ENCODE measurements at places on chromosomes 11 and 22. TPM values are rescaled to one million over a fixed set of nuclear protein-coding genes. Genes with fewer than 3 reads are reported as not detected.

DNA sequence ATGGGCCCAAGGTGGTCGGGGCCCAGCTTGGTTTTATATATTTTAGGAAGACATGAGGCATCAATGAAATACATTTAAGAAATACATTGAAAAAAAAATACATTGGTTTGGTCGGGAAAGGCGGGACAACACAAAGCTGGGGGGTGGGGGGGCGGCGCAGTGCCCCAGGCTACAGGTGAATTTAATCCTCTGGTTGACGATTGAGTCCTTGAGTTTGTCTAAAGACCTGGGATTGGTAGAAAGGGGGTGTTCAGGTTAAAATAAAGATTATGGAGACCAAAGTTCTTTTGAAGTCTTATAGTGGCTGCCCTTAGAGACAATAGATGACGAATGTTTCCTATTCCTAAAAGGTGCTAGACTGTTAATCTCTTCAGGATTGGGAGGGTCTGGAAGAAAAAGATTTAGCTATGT is 3.1 kb downstream of the IFITM1 start:
- no peak for DNase-seq

DNA sequence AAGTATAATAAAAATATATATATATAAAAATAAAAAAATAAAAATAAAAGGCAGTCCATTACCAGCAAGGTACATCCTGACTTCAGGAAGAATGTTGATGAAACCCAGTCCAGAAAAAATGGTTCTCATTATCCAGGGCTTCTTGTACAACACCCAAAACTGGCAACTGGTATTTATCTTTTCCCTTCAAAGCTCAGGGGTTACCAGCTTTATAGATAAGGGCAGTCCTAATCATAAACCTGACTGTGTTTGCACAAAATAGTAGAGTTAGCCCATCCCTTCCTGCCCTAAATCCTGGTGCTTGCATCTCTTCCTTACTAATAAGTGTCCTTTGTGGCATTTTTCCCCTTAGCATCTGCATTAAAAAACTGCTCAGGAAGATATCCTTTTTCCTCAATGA is 97.5 kb downstream of the CSTPP1 start:
- no peak for DNase-seq

GRCh38 chr22:28024422-28024888 is 105.4 kb upstream of the PITPNB start:
- no peak for DNase-seq

DNA sequence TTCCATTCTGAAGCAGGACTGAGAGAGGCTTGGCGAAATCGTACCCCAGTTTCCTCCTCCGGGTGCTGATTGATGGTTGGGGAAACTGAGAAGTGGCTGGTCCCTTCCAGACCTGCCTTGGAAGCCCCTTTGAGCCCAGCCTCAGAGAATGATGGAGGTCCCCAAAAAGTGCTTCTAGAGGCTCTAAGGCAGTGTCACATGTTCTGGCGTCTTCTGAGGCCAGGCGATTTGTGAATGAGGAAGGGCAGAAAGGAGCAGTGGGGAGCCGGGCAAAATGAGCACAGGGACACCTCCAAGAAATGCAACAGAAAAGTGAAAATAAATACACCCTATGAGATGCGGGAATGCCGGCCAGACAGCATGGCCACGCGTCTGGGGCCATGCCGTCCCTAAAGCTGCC is 1.0 kb upstream of the LIF start:
- DNase-seq: no peak

DNA sequence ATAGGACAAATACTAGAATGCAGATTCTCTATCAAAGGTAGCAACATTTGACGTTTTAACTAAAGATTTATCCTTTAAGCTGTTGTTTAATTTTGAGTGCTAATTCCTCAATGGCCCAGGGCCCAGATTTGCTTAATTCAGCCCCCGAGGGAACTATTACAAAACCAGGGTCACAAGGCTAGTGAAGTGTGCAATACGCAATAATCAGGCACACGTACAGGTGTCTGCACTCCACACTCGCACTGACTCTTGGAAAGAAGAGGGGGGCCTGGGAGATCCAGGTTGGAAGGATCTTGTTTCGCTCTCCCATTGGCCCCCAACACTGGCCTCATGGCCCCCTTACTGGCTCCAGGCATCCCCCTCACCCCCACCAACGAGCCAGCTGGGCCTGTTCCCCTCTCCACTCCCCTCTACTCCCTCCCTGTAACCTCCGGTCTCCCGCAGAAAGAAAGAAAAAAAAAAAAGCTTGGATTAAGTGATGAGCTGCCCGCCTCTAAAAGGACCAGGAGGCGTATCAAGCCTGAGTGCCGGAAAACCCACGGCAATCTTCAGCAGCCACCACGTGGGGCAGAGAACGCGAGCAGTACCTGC is 2.2 kb upstream of the KIRREL3 start:
- no peak for DNase-seq

DNA sequence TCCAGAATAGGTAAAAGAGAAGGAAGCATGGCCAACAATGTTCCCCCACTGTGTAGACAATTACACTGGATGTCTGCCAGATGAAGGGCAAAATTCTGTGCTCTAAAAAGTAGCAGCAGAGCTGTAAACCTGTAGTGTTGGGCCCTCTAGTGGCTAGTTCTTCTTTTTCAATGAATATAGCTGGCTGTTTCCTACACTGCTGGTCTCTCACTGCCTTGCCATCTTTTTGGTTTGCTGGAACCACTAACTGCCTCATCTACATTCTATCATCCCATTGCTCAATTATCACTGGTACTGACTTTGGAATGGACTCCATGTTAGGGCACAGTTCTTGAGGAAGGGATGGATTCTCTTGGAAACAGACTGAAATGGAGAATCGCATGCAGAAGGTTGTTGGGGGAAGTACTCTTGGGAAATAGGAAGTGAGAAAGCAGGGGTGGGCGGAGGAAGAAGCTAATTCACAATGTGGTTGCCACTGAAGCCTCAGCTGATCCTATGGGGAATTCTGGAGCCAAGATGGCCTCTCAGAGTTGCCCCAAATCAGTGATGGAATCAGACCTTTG is 17.9 kb downstream of the KCNE3 start:
- peak; percentile 62 for DNase-seq

DNA sequence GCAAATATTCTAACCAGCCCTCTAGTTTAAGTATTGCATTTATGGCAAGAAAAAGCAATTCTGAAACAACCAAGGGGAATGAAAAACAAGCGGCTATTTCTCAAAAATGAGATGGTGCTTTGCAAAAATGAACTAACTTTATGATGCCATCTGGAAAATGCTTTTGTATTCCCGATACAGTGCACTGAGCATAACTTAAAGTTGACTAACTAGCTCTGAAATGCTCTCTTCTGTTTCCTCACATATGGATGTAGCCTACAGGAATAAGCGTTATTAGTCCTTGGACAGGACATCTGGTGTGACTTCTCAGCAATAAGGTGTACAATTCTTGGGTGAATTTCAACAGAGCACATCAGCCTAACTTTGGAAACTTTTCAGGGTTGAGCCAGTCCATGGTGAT is 228.2 kb upstream of the DDI1 start:
- no peak for DNase-seq

GRCh38 chr11:16030664-16031063 is 325.7 kb downstream of the SOX6 start:
- DNase-seq: no peak

The APOL5 gene
- 2.0 TPM for polyA plus RNA-seq

The CCDC15 gene
- polyA plus RNA-seq: 2.7 TPM

- DNase-seq: no peak
Measured at GRCh38 chr11:94049351-94049750, 28.2 kb downstream of the HEPHL1 start.

GRCh38 chr11:2182692-2183474 is 11.3 kb upstream of the TH start:
- DNase-seq: no peak

GRCh38 chr11:129146191-129146590 is 45.9 kb downstream of the ARHGAP32 start:
- DNase-seq: no peak

The RIBC2 gene
- polyA plus RNA-seq: 1.9 TPM

The BRSK2 gene
- 1.1 TPM for polyA plus RNA-seq

The MGAT3 gene
- 4.1 TPM for polyA plus RNA-seq

The DBX1 gene
- polyA plus RNA-seq: 8.0 TPM

- no peak for DNase-seq
Measured at GRCh38 chr22:49325531-49326395, 501.9 kb downstream of the BRD1 start.

- DNase-seq: no peak
Measured at GRCh38 chr11:67616431-67617242, 9.9 kb downstream of the NDUFV1 start.

DNA sequence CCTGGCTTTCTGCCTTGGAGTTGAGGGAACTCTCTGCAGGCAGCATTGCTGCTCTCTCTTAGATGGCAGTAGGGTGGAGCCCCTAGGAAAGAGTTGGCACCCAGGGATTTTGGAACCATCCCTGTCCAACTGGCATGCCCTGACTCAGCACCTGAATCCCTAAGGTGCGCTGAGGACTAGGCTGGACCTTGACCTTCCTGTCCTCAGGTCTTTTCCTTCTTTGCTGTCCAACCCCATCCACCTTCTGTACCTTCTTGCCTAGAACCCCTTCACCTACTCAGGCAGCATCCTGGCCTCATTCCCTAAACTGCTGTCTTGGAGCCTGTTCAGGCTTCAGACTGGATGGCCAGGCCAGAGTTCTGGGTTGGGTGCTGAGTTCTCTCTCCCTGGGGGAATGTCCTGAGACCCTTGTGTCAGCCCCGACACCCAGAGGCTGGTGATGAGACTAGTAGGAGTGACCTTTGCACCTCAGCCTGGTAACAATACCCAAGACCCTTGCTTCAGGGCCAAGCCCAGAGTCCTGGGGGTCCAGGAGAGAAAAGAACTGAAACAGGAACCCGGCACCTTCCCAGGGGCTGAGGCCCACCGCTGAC is 2.5 kb upstream of the POLD4 start:
- DNase-seq: no peak

DNA sequence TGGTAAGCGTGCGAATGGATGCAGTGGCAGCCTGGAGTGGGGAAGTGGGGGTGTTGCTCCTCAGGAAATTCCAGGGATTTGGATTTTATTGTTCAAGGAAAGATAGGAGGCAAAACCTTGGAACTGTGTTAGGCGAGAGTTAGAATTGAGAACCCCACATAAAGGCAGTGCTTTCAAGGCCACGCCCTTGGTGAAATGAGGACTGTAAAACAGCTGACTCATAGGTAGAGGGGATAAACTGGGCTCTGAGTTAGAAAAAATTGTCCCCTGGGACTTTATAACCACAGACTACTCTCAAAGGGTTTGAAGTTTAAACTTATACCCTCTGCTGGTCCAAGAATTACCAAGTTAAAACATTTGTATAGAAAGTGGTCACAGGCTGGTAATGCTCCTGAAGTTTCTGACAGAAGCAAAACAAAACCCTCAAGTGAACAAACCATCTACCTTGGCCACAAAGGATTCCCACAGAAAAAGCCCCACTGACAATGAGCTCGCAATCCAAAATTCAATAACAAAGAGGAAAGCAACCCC is 250.3 kb upstream of the TBCEL start:
- no peak for DNase-seq

The SYNGR1 gene
- polyA plus RNA-seq: 13.0 TPM

DNA sequence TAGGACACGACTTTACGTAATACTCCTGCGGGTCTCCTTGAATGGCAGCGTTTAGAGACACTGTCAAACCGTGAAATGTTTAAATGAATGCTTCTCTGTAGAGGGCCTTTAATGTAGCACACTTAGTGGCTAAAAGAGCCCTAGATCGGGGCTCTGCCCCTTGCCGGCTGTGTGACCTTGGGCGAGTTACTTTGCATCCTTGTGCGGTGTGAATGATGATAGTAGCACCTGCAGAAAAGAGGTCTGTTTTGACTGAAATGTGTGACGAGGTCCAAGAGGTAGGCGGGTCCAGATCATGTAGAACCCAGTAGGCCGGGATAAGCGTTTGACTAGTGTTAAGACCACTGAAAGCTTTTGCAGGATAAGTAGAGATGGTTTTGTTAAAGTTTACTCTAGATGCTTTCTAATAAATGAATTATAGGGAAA is 866 bp downstream of the MED17 start:
- no peak for DNase-seq

DNA sequence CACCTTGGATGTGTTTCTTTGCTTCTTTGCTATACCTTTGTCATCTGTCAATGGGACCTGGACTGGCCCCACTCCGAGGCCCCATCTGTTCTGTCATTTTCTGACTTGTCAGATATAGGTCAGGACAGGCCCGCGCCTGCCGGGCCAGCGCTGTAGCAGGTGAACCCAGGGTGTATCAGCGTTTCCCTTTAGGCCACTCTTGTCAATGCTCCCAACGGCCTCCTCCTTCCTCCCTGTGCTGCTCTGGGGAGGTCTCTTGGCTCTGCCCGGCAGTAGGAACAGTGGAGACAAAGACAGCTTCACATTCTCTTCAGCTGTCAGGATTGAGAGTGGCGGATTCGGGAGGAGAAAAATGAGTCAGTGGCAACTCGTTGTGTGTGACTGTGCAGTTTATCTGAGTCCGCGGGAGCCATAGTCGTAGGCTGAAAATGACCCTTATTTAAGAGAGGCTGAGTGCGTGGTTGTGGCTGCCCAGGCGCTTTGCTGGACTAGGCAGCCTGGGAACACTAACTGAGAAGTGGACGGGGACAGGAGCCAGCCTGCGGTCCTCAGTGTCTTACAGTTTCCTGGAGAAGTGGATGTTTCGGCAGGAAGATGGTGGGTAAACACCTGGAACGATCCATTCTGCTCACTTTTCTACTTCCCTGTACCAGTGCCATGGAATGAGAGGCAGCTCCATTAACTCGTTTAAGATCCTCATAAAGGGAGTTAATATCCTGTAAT is 102.3 kb downstream of the PRR5L start:
- DNase-seq: no peak

DNA sequence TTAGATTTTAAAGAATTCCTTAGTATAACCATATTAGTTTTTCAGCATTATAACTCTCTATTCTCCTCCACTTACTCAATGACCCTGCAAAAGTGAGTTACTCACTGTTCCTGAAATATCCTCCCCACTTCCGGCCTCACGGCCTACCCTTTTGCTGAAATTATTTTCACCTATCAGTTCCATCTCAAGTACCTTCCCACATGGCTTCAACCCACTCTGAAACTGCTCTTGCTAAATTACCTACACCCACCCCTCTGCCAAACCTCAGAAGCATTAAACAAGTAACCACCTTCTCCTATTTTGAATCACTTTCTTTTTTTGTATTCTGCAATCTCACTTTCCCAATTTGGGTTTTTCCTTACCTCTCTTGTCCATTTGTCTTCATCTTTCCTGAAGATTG is 37.7 kb downstream of the OR5P2 start:
- no peak for DNase-seq

The ADSL gene
- 208 TPM for polyA plus RNA-seq

- no peak for DNase-seq
Measured at GRCh38 chr11:128723531-128723930, 29.7 kb downstream of the FLI1 start.

GRCh38 chr11:33634291-33634834 is 66.3 kb downstream of the C11orf91 start:
- no peak for DNase-seq

DNA sequence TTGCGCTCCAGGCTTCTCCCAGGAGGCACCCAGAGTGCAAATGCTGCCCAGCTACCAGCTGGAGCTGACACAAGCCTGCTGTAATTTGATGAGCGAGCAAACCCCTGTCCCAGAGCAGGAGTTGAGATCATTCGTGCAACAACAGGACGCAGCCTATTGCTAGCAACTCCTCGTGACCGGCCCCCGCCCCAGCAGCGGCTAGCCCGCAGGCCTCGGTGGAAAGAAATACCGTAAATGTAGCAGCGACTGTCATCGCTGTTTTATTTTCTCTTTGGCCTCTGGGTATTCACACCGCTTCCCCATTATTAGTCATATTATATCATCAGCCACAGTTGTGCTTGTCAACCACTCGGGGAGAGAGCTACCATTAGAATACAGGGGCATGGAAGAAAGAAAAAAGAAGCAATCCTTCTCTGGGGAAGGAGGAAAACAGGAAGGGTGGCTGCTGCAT is 59.2 kb upstream of the ATXN10 start:
- DNase-seq: peak; percentile 67

Data from hindlimb muscle (tissue), 1 donor.